ENCODE measurements at places on chromosomes 7 and 10.

DNA sequence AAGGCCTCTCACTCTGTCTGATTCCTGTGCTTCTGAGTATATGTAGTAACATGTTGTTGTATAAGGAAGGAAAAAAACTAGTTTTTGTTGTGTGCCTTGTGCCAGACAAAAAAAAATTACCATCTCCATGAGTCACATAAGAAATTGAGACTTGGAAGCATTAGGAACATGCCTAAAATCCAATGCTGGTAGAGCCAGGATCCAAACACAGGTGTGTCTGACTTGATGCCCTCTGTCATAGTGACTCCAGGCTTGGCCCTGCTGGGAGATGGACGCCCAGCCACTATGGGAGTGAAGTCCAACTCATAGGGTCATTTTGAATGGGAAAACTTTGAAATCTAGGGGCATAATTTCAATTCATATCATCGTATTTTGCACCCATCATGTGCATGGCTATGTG lies 38.0 kb downstream of the PYROXD2 start:
- DNase-seq: no peak

DNA sequence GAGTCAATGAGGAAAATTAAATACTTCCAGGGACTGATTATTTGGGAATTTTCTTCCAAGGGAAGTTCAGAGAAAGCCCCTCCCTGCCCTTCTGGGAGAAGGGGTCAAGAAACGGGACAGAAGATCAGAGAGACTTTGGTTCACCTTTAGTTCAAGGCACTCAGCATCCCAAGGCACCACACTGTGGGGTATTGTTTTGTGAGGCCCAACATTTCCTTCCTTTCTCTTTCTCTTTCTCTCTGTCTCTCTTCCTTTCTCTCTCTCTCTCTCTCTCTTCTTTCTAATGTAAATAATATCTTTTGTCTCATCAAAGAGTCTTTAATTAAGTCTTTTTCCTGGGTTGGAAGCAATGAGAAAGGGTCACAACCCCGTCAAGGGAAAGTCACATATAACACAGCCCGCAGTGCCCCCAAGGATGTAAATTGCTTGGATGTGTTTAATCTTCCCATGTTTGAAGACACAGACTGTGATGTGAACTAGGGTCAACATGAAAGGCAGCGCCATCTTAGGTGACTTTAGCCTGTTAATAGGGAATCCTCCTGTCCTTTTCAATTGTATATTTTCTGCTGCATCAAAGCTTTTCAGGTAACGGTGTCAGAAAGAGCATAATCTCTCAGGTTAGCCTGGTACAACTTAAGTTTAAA lies 983.3 kb upstream of the C7orf33 start:
- DNase-seq: no peak

- no peak for DNase-seq
Measured at GRCh38 chr7:133284092-133284491, 31.2 kb downstream of the EXOC4 start.

DNA sequence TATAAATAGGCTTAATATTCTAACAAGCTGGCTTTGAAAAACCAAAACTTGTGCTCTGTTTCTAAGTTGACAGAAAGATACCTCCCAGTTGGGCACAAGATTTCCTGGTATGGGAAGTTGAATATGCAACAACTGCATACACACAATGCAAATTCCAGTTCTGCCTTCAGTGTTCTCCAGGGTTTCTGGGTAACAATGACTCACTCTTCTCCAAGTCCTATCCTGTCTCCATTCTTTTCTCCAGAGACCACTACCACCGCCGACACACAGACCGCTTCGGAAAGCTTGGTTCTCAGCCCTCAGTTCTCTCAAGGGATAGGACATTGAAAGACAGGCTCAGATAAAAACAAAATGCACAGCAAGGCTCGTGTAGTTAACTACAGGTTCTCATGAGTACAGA lies 12.2 kb downstream of the PDE1C start:
- DNase-seq: no peak

- no peak for DNase-seq
Measured at GRCh38 chr7:157881048-157881771, 544.4 kb downstream of the DNAJB6 start.

DNA sequence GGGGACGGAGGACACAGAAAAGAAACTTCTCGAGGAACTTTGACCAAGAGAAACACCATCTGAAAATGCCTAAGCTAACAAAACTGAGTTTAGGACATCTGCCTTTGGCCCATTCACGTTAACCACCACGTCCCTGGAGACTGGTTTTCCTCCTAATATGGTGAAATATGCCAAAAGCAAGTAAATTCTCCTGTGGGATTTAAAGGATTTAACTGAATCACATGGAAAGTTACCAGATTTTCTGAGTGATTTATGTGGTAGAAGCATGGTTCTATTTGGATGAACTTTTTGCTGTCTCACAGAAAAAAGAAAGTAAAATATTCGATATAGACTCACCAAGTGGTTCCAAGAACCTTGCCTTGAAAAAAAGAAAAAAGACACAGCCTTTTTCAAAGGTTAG lies 30.4 kb upstream of the BMPER start:
- DNase-seq: peak; percentile 71

DNA sequence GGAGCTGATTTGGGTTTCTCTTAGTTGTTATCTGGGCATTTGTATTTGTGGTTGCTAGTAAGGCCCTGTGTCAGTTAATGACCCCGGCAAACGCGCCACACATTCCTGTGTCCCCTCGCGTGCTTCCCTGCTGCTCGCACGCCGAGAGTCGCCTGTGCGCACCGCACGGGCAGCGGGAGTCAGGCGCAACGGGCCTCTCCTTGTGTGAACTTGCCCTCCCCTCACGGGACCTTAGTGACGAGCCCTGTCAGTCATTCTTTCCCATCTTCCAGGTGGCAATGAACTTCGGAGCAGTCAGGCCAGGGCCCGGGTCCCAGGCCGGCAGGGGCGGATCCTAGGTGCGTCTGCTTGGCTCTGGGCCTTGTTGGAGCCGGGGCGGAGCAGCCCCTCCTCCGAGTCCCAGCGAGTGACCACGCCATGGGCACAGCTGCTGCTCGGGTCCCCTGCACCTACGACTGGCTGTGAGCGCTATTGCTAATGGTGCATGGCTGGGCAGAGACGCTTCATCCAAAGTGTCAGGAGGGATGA lies 12.4 kb upstream of the PRKAR1B start:
- no peak for DNase-seq

- DNase-seq: peak; percentile 26
Measured at GRCh38 chr10:73653701-73654100, 2.1 kb downstream of the SYNPO2L start.

- DNase-seq: peak; percentile 84
Measured at GRCh38 chr7:2800931-2801688, 43.0 kb downstream of the GNA12 start.

DNA sequence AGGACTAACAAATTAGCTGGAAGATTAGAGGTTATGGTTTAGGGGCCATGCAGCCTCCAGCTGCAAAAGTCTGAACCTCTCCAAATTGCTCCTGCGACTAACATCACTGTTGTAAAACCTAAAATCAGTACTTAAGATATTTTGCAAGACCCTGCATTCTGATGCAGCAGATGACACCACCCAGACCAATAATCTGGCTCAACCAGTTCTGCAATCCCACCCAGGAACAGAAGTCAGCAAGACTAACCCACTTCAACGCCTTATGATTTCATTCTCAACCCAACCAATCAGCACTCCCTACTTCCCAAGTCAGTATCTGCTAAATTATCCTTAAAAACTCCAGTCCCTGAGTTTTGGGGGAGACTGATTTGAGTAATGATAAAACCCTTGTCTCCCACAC lies 250.8 kb upstream of the MBL2 start:
- DNase-seq: no peak

Data from astrocyte of the spinal cord (primary cell).